SW 1271 (cell line): ENCODE measurements at places on chromosomes 2 and 18.

GRCh38 chr2:70960833-70961647 is 17.4 kb upstream of the ANKRD53 start:
- no peak for DNase-seq

DNA sequence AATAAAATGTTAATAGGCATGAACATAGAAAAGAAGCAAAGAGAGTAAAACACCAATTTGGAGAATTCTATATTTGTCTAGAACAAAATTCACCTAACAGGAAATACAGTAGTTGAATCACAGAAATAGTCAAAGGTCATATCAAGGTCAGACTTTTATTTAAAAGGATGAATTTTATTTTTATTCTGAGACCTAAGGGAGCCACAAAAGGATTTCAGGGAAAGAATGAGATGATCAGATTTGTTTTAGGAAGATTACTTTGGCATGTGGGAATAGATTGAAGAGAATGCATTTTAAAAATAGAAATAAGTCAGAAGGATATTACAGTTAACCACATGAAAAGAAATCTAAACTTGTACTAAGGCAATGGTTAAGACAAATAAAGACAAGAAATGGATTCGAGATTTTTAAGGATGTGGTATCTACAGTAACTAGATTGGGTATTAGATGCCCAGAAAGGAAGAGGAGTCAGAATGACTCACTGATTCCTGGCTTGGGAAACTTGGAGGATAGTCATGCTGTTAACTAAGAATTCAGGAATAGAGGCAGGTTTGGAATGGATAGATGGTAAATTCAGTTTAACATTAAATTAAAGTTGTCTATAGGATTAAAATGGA is 56.0 kb downstream of the METTL4 start:
- DNase-seq = peak; percentile 73

DNA sequence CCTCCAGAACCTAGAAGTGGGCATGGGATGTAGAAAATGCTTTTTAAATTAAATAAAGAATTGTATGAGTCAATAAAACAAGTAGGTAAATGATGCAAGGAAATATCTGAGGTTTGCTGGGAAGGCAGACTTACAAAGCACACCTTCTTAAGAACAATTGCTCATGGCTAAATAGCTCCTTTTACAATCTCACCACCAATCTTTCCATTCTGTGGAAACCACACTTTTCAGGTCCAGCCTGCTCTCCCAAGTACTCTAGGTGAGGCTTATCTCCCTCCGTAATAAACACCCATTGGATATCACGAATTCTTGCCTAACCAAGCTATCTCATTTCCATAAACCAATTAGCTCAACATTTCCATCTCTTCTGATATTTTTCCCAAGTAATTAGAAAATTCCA is 91.5 kb upstream of the SLC8A1 start:
- DNase-seq = no peak

GRCh38 chr2:95374921-95375471 is 27.5 kb upstream of the FAHD2A start:
- DNase-seq = no peak

- no peak for DNase-seq
These were observed 24.7 kb upstream of the FAM124B start for GRCh38 chr2:224426656-224427055.

- DNase-seq = no peak
These were observed 856.1 kb upstream of the ID2 start for GRCh38 chr2:7825591-7826312.

DNA sequence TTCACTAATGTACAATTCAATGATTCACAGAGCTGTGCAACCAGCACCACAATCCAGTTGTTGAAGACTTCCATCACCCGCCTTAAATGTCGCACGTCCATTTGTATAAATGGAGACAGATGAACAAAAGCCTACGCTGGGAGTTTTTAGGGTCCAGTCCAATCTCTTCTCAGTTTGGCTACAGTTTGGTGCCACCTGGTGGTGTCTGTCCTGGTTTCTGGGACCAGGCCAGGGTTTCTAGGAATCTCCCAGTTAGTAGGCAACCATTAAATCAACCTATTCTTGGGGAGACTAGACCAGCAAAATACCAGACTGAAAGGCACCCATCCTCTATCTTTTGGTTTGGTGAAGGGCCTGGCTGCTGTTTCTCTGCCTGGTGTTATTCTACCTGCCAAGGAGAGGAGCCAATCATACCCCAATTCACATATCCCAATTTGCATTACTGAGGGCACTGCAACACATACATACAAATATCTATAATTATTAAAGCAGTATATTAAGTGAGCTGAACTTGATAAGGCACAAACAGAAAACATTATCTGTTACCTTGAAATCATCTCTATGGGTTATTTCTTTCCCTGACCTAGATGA is 3.2 kb upstream of the DDX1 start:
- peak; percentile 78 for DNase-seq

DNA sequence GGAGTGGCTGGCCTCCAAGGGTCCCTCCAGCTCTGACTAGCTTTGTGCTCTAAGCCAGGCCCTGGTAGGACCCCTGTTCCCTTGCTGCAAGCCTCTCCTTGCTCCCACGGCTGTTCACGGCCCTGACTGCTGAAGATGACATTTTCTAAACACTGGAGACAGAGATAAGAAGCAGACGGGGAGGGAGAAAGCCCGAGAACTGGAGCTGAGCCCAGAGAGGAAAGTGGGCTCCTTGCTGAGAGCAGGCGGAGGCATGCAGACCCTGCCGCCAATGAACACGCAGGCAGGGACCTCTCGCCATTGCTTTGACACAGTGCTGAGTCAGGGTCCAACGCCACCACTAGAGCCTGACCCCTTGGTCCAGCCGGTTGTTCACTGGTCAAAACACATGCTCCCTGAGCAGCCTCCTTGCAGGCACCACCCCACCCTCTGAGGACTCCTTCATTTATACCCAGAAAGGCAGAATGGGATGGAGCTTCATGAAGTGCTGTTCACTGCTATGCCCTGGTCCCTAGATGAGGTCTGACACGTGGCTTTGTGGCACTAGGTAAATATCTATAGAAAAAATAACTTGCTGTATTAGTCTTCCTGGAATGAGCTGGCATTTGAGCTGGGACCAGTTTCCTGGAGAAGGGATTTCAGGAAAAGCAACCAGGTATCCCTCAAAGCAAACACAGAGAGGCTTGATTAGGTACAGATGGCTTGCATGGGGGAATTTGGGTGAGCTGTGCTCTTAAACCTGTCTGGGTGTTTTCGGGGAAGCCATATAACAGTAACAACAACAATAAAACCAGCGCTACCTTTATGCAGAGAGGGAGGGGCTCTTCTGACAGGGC is 65.7 kb downstream of the MCFD2 start:
- no peak for DNase-seq

DNA sequence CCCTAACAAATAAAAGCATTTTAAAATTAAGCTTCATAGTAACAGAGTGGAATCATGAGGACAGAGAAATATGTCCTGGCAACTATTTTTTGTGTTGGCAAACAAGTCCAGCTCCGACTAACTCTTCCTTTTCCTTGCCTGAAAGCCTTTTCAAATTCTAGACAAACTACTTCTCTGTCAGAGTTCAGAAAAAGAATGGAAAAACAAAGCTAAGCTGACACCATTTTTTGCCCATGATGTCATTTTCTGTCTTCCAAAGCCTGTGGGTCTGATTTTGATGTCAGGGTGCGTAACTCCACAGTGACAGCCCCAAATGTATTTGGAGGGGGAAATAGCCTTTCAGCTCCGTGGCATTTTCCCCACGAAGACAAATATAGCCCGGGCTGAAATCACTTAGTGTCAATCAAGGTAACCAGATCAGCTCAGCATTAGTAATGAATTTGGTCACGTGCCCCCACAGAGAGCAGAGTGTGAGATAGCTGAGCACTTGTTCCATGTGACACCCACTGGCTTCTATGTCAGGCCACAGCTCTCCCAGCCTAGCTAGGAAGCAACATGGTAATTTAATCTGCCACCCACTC is 233.0 kb upstream of the SIX2 start:
- DNase-seq = no peak

DNA sequence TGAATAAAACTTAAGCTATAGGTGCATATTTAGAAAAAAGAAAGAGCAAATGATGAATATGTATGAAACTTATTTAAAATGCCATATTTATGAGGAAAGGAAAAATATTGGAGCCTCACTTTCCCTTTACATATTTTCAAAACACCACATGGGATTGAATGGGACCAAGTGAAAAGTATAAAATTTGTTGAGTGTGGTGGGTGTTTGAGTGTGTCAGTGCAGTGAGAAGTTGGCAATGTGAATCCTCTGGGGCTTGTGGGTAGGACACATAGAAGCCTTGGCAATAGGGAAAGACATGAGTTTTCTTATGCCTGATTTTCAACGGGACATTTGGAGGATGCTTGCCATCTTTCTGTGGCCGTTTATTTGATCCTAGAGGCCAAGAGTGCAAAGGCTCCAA is 502.2 kb upstream of the CELF4 start:
- no peak for DNase-seq

DNA sequence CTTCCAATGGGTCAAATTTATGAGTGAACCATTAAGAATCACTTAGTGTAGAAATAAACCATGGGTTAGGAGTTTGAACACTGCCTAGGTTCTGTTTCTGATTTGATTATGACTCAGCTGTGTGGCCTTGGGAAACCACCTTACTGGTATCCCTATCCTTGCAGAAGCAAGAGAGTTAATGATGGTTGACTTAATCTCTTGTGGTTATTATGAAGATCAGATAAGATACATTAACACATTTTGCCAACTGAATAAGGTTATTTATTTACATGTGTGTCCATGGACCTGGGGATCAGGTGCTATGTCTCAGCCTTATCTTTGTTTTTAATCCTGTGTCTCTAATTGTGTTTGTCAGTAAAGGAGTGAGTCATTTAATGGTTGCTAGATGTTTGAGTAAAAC is 5.4 kb upstream of the KCNJ13 start:
- peak; percentile 45 for DNase-seq

GRCh38 chr2:160751021-160751420 is 257.4 kb upstream of the RBMS1 start:
- DNase-seq = no peak

- DNase-seq = no peak
These were observed 378.8 kb downstream of the SLC4A3 start for GRCh38 chr2:220006152-220006621.
